ENCODE measurements at places on chromosomes 3 and 15.

GRCh38 chr3:73475175-73475574 lies 149.6 kb downstream of the PDZRN3 start:
- no peak for DNase-seq

DNA sequence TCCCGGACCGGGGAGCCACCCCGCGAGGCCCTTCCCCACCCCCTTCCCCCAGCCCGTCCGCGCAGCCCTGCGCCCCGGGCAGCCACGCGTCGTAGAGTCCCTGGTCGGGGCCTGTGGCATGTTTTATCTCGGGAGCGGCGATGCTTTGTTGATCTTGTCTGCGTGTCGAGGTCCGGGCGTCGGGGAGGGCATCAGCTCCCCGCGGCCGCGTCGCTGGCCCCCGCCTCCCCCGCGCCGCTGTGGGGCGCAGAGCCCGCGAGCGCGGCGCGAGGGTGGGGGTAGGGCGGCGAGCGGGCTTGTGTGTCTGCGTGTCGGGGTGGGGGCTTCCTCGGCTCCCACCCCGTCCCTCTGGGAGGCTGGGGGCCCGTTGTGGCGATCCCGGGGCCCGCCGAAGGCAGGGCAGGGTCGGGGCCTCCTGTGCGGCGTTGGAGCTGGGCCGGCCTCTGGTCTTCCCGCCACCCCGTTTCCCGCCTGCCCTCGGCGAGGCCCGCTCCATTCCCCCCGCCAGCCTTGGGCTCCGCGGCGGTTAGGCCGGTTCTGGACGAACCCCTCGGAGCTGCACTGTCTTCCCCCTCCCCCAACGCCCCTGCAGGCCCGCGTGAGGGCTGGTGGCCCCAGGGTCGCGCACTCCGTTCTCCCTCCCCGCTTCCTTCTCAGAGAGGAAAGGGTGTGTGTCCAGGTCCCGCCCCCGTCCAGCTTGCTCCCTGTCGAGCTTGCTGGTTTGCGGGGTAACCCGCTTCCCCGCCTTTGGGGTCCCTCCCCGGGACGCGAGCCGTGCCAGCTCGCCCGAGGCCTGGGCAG lies 695 bp downstream of the GMPS start:
- peak; percentile 12 for DNase-seq

DNA sequence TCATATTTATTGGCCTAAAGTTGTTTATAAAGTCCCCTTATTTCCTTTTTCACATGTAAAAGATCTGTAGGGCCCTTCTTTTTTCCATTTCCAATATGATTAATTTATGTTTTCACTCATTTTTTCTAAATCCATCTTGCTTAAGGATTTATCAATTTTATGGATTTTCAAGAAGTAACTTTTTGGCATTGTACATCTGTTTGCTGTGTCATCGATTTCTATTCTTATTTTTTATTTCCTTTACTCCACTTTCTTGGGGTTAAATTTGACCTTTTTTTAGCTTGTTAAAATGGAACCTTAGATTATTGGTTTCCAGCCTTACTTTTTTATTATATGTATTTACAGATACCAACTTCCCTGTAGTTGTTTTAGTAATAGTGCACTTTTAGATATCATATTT lies 207.9 kb downstream of the LRTM1 start:
- no peak for DNase-seq

- DNase-seq = no peak
Observed at GRCh38 chr3:130895690-130896488, 2.0 kb downstream of the ATP2C1 start.

DNA sequence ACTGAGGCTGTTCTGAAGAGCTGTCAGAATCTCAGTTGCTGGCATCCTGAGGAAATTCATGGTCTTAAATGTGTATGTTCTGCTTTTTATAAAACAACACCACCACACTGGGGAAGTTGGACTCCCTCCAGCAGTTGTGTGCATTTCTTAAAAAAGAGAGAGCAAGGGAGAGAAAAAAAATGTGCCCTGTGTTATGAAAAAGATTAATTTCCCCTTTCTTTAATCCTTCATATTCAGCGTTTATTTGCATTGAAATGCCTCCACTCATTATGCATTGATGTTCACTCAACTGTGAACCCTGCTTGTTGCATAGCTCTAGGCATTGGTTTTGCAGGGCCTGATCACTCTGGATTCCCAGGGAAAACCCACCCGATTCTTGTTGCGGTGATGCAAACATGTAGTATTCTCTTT lies 4.4 kb upstream of the ZNF609 start:
- DNase-seq = peak; percentile 33

DNA sequence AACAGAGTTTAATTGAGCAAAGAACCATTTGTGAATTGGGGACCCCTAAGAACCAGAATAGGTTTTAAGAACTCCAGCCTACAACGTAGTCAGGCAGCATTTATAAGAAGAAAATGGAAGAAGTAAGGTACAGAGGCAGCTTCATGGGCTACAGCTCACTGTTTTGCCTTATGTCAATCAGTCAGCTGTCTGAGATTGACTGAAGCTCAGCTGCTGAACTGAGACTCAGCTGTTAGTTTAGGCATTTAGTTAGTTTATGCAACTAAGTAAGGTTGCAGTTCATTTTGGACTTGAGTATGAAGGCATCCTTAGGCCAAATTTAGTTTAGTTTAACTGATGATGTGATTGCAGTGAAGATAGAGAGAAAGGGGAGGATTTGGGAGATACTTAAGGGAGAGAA lies 34.1 kb upstream of the RASA2 start:
- DNase-seq = no peak

DNA sequence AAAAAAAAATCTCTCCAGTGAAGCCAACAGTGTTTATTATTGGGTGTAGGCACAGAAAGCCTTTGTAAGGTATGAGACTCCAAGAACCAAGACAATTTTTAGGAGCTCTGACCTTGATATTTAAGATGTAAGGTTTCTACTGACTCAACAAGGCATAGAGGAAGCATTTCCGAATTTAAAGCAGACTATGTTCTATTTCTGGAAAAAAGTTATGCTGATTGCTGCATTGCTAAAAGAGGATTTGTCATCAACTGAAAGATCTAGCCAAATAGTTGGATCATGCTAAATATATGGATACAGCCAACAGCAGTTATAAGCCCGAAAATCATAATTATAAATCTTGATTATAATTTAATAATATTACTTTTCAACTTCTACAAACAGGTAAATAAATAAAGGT lies 53.3 kb upstream of the MELTF start:
- DNase-seq = no peak

GRCh38 chr3:107855710-107856109 lies 235.1 kb downstream of the CD47 start:
- DNase-seq = peak; percentile 14

DNA sequence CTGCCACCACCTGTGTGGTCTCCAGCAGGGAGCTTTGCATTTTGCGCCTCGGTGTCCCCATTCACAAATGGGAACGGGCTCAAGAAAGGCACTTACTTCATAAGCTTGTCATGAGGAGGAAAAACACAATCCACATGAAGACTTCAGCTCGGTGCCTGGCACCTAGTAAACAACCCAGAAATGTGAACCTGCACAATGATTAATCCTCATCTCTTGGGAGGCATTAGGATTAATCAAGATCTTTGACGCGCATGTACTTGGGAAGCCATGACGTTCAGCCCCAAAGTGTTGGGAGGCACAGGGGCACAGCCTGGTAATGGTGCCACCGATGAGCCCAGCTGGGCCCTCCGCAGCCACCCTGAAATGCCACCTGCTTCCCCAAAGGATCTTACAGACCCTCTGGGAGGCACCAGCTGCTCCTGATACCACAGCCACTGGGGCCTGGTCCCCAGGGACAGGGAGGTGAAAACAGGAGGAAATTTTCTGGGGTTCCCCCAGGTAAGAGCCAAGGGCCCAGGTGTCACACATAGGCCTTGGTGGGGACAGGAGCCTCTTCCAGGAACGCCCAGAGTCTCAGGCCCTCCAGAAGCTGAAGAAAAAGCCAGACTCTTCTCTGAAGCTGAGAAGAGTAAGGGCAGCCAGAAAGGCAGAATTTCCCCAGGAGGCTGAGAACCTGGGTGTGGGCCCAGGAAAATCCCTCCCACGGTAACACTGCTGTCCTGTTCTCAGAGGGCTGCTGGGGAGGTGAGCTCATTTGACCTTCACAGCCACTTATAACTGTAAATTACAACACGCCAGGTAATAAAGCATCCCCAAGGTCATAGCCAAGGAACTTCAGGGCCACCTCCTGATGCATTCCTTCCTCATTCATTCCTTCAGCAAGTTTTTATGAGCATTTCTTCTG lies 507.5 kb downstream of the SHQ1 start:
- DNase-seq = no peak

DNA sequence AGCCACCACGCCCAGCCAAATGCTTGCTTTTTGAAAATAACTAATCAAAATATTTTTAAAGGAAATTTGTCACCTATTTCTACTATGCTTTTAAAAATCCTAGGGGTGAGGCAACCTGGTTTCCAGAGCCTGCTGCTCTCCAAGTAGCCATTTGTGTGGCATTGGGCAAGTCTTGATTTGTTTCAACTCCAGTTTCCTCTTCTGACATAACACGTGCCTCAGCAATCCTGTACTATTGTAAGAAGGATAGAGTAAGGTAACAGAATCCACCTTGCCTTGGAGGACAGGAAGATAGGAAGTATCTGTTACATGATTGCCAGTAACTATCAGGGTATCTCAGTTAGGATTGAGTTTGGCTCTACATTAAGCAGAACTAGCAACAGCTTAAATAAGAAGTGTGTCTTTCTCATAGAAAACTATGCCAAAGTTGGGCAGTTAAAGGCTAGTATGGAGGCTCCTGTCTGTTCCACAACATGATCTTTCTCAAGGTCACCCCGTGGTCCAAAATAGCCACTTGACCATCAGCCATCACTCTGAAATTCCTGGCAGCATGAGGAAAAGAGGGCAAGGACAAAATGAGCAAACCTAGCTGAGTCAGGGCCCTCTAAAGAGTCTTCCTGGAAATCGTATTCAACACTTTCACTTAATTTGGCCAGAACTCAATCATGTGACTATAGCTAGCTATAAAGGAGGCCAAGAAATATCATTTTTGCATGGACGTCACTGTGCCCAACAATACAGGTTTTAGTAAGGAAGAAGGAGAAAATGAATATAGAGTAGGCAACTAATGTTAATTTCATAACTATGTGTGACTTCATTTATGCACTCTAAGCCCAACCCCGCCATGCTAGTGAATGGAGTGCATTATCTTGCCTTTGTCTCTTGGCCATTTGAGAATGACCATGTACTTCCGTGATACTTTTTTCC lies 66.1 kb downstream of the HMG20A start:
- no peak for DNase-seq

DNA sequence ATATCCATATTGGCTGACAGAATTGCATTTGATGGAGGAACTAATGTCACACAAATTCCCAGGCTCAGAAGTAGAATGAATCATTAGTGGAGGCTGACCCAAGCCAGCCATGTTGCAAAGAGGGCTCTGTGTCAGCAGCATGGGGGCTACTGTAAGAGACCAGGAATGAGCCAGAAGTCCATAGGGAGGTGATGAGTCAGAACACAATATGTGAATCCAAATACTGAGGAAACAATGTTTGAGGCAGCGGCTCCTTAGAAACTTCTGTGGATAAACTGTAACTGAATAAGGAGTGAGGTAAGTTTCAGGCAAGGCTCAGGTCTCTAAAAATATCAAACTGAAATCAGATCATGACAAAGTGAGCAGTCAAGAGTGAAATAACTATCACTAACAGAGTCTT lies 170.7 kb downstream of the WDR72 start:
- DNase-seq = no peak

GRCh38 chr3:67947808-67948508 lies 293.5 kb upstream of the SUCLG2 start:
- no peak for DNase-seq

DNA sequence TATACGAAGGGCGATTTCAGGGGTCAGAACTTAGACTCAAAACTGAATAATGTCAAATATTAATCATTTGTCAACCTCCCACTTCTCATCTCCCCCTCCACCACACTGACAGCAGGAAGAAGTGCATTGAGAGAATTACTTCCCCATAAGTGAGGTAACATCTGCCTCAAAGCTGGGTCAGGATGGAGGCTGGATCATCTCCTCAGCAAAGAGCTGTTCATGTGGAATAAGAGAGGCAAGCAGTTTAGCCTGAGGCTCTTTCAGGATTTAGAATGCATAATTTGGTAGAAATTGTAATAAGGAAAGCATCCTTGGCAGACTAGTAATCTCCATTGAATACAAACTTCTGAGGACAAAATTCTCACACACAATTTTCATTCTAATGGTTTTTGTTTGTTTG lies 512.1 kb downstream of the ROBO1 start:
- no peak for DNase-seq

- DNase-seq = no peak
Observed at GRCh38 chr3:140859592-140860336, 81.9 kb upstream of the SLC25A36 start.

DNA sequence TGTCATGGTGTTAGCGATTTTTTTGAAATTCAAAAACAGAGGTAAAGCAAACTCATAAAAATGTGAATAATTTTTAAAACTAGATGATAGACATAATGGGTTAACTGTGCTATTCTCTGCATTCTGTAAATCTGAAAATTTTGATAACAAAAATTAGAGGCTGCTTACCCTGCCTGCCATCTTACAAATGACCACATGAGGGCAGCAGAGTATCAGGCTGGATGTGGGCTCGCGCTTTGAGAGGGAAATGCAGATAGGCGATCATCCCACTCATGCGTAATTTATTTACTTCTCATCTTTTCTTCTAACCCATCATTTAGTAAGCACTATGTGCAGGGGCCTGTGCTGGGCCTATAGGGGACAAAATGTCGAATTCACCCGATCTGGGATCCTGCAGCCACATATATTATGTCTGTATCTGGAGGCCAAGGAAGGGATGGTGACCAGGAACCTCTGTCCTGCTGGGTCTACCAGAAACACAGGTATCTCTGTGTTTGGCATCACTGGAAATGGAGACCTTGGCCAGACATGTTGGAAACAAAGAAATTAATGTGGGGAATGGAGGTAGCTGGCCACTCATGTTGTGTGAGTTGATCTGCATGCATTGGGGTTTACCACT lies 7.8 kb upstream of the RAD18 start:
- peak; percentile 3 for DNase-seq

- DNase-seq = no peak
Observed at GRCh38 chr3:48012659-48013058, 3.6 kb downstream of the MAP4 start.

GRCh38 chr3:45008117-45008516 lies 18.0 kb upstream of the CLEC3B start:
- no peak for DNase-seq

DNA sequence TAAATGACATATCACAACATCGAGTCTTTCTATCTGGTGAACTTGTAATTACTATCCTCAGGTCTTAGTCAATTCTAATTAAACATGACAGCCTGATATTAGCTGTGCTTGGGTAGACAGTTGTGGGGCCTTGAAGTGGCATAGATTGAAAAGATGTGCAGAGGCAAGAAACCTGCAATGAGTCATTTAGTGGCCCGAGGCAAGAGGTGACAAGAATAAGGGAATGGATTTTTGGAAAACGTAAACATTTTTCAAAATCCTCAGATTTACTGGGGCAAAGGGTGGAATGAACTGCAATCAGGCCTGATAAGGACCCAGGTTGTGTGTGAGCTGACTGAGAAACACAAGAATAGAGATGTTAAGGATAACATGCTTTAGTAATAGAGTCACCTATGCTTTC lies 29.5 kb upstream of the ULK4 start:
- DNase-seq = no peak
